ENCODE measurements at places on chromosomes 6 and 20. TPM values are rescaled to one million over a fixed set of nuclear protein-coding genes. Genes with fewer than 3 reads are reported as not detected.

DNA sequence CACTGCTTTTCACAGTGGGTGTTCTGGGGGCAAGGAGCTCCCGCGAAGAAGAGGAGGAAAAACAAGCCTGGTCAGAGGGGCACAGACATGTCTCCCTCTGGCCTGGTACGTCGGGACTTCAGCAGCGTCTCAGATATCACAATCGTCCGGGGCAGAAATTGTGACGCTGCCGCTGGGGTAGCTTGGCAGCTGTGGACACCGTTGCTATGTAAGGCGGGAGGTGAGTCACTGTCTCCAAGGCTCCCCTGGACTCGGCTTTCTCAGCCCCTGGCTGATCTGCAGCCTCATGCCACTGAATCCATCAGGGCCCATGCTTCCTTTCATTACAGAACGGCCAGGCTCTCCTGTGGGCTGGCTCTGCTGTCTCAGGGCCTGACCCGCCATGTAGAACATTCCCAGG is 98.7 kb downstream of the SULF2 start:
- peaks cover 22% of the 10 kb centered on the region for H3K4me1 ChIP-seq
- no peak overlapping the region for H3K4me3 ChIP-seq
- no peaks in the 10 kb centered on the region for H3K36me3 ChIP-seq
- peak; percentile 96 for DNase-seq
- peak overlapping the region; percentile 85 for H3K27ac ChIP-seq

DNA sequence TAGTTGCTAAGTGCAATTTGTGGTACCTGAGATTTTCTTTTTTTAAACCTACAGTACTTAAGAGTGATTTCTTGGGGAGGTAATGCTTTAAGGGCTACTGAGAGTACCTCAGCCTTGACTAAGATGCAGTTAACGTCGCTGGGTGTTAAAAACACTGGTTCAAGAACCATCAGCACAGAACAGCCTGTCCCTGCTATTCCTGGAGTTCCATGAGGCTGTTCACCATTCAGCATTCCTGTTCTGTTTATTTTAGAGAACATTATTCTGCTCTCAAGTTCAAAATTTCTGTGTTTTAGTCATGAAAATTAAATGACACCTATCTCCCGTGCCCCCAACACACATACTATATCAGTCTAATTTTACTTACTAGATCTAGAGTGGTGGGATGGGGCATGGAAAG is 1.7 kb upstream of the PRELID3B start:
- H3K36me3 ChIP-seq, result no peaks in the 10 kb centered on the region
- no peaks in the 10 kb centered on the region for H3K4me1 ChIP-seq
- no peak overlapping the region for H3K27ac ChIP-seq
- no peak overlapping the region for H3K4me3 ChIP-seq

- H3K27ac ChIP-seq, result peak overlapping the region; percentile 83
- no peaks in the 10 kb centered on the region for H3K27me3 ChIP-seq
Observed at GRCh38 chr6:13354331-13355042, 26.1 kb upstream of the TBC1D7 start.

The PPP1R3G gene
- 0.39 TPM for total RNA-seq

DNA sequence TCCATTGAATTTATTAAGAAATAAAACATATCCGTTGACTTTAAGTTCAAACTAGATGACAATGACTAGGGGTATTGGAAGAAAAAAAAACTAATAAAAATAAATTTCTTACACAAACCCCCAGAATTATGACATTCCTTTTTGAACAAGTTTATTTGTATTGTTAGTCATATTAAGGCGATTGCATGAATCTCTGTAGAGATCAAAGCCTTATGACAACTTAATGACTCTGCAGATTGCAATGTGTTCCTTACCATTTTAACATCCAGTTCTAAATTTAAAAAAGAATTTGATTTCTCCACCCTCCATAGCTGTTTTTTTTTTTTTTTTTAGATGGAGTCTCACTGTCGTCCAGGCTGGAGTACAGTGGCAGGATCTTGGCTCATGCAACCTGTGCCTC is 189.8 kb upstream of the CEP162 start:
- peak; percentile 50 for DNase-seq
- peaks cover 3% of the 10 kb centered on the region for H3K27me3 ChIP-seq
- no peaks in the 10 kb centered on the region for H3K36me3 ChIP-seq
- no peaks in the 10 kb centered on the region for H3K4me1 ChIP-seq
- H3K4me3 ChIP-seq, result no peak overlapping the region

DNA sequence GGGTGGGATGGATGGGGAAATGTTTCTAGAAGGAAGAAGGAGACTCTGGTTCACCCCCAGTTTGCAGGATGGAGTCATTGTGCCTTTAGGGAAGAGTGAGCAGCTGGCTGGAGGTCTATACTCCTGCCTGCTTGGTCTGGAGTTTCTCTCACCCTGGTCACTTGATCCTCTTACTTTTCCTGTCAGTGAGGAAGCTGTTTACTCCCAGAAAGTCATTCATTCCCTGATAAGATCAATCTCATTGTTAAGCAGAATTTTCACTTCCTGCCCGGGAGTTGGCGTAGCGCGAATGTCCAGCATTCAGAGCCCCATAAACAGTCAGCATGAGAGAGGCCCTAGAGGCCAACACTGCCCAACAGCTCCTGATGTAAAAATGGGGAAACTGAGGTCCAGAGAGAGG is 70.4 kb upstream of the SIRPA start:
- H3K36me3 ChIP-seq, result no peaks in the 10 kb centered on the region
- no peak overlapping the region for H3K27ac ChIP-seq
- DNase-seq, result no peak
- no peaks in the 10 kb centered on the region for H3K27me3 ChIP-seq
- H3K4me3 ChIP-seq, result no peak overlapping the region
- peaks cover 32% of the 10 kb centered on the region for H3K4me1 ChIP-seq

DNA sequence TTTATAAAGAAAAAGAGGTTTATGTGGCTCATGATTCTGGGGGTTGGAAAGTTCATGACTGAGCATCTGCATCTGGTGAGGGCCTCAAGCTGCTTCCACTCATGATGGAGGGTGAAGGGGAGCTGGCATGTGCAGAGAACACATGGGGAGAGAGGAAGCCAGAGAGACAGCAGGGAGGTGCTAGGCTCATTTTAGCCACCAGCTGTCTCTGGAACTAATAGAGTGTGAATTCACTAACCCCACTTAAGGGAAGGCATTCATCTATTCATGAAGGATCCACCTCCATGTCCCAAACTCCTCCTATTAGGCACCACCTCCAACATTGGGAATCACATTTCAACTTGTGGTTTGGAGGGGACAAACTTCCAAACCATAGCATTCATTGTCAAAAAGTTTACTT is 137.3 kb upstream of the PMEPA1 start:
- no peaks in the 10 kb centered on the region for H3K36me3 ChIP-seq
- peaks cover 4% of the 10 kb centered on the region for H3K4me1 ChIP-seq
- no peak overlapping the region for H3K4me3 ChIP-seq
- H3K27me3 ChIP-seq, result peaks cover 7% of the 10 kb centered on the region
- DNase-seq, result no peak
- no peak overlapping the region for H3K27ac ChIP-seq

GRCh38 chr6:20399518-20399917 is 2.2 kb upstream of the E2F3 start:
- DNase-seq, result no peak
- H3K27me3 ChIP-seq, result peaks cover 2% of the 10 kb centered on the region
- no peak overlapping the region for H3K4me3 ChIP-seq
- peaks cover 6% of the 10 kb centered on the region for H3K4me1 ChIP-seq
- H3K36me3 ChIP-seq, result no peaks in the 10 kb centered on the region
- H3K27ac ChIP-seq, result no peak overlapping the region

DNA sequence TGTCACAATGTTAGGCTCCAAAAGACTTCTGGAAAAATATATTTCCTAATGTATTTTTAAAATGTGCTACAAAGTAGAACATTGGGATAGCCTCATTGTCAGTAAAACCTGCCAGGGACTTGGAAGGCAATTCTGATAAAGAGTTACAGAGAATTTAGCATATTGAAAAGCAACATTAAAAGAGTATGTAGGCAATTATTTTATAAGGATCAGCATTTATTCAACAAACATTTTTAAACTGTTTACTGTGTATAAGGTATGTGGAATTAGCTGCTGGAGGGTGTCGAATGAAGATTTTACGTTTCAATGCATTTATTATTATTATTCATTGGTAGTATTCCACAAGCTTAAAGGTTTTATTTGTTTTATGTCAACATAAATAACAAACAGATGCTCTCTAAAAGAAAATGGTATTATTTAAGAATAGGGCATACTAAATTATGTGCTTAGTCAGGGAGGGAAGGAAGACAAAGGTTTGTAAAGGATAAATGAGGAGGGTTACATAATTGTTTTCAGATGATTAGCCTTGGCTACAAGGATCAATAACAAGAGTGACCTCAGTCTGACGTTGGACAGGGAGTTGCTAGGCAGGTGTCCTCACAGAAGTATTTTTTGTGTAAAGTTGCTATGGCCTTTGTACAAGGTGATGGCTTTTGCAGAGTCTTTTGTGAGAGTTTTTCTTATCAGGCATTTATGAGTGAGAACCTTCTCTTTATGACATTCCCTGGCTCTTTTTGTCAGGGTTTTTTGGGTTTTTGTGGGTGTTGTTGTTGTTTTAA is 313.4 kb upstream of the PLCB4 start:
- H3K27me3 ChIP-seq, result no peaks in the 10 kb centered on the region
- DNase-seq, result no peak
- H3K4me3 ChIP-seq, result no peak overlapping the region
- no peaks in the 10 kb centered on the region for H3K36me3 ChIP-seq

GRCh38 chr6:134814076-134814695 is 135.7 kb downstream of the ALDH8A1 start:
- H3K27ac ChIP-seq, result no peak overlapping the region
- no peaks in the 10 kb centered on the region for H3K36me3 ChIP-seq
- DNase-seq, result peak; percentile 43
- no peak overlapping the region for H3K4me3 ChIP-seq
- no peaks in the 10 kb centered on the region for H3K27me3 ChIP-seq

- no peaks in the 10 kb centered on the region for H3K4me1 ChIP-seq
- H3K27ac ChIP-seq, result no peak overlapping the region
- peak; percentile 18 for DNase-seq
Observed at GRCh38 chr6:140156131-140156530, 781.7 kb upstream of the CITED2 start.

GRCh38 chr6:146361128-146361924 is 182.3 kb upstream of the RAB32 start:
- peak; percentile 32 for DNase-seq
- no peaks in the 10 kb centered on the region for H3K36me3 ChIP-seq
- H3K4me3 ChIP-seq, result no peak overlapping the region
- H3K27ac ChIP-seq, result no peak overlapping the region

The EGFL8 gene
- 10.4 TPM for total RNA-seq

DNA sequence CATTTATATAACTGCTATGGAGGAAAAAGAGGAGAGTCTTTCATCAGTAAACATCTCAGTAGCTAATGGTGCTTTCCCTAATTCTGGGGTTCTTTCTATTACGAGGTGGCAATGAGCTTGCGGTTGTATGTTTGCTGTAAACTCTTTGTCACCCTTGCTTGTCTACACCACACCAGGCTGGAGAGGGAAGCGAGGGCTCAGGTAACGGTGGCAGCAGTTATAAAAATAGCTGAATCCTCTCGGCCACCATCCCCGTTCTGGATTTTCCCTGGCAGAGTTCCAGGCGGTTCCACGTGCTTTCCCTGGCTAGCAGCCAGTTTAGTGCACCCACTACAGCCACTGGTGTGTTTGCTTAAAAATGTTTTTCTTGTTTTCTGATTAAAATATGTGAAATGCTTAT is 39.0 kb downstream of the MAS1 start:
- DNase-seq, result no peak
- H3K27me3 ChIP-seq, result no peaks in the 10 kb centered on the region
- no peak overlapping the region for H3K27ac ChIP-seq
- H3K4me3 ChIP-seq, result no peak overlapping the region
- H3K36me3 ChIP-seq, result no peaks in the 10 kb centered on the region

GRCh38 chr6:106108129-106108528 is 22.0 kb downstream of the PRDM1 start:
- H3K4me1 ChIP-seq, result peaks cover 7% of the 10 kb centered on the region
- no peak overlapping the region for H3K4me3 ChIP-seq
- no peak overlapping the region for H3K27ac ChIP-seq
- H3K36me3 ChIP-seq, result peaks cover 3% of the 10 kb centered on the region

DNA sequence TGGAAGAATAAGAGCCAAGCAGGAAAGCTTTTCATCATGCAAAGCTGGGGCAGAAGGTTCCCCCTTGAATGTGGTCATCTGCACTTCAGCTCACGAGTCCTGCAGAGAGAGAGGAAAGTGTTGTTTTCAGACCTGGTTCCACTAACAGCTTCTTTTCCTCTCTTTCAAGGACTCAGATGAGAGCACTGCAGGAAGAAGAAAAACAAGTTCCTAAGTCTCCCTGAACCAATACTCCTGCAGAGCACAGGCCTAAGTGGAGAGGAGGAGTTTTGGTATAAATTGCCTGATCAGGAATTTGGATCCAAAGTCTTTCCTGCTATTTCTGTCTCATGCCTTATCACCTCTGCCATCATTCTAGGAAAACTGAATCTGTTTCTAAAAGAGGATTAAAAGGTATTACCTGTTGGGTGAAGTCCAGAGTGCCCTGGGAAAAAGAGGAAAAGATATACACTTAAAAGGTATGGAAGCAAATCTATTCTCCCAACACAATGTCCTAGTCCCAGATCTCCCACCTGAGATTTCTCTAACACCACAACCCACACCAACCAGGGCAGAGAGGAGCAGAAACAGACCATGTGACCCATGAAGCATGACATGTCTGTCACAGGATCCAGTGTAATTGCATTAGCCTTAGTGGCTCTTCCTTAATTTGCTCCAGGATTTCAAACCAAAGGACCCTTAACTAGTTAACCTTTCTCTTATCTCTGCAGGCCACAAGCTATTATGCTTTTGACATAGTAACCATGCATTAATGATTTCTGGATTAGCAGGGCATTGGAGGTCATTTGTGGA is 12.2 kb downstream of the HLA-DRB5 start:
- H3K4me3 ChIP-seq, result no peak overlapping the region
- H3K27me3 ChIP-seq, result no peaks in the 10 kb centered on the region
- H3K36me3 ChIP-seq, result no peaks in the 10 kb centered on the region
- no peaks in the 10 kb centered on the region for H3K4me1 ChIP-seq

The GPR31 gene
- total RNA-seq, result not detected

GRCh38 chr6:18427296-18427695 is 40.1 kb downstream of the RNF144B start:
- no peaks in the 10 kb centered on the region for H3K36me3 ChIP-seq
- H3K4me3 ChIP-seq, result no peak overlapping the region
- no peaks in the 10 kb centered on the region for H3K27me3 ChIP-seq

DNA sequence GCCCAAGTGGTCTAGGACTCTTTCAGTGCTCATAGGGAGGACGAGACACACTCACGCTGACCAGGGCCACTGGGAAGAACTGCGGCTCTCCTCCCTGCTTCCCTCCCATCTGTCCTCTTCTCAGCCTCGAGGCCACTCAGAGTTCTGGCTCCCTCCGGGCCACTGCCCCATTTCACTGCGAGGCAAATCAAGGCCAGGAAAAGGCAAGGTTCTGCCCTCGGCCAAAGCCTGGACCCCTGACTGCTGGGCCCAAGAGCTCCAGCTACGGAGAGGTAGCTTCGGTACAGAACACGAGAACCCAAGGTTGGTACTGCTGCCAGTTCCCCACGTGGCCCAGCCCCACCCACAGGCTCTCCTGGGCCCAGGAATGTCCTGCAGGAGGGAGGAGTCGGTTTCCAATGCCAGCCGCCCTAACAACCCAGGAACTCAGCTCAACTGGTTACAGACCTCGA is 14.7 kb downstream of the PI16 start:
- H3K4me3 ChIP-seq, result no peak overlapping the region
- DNase-seq, result no peak
- H3K27ac ChIP-seq, result no peak overlapping the region
- no peaks in the 10 kb centered on the region for H3K4me1 ChIP-seq
- H3K27me3 ChIP-seq, result no peaks in the 10 kb centered on the region

GRCh38 chr6:129146902-129147301 is 264.0 kb downstream of the LAMA2 start:
- H3K4me1 ChIP-seq, result no peaks in the 10 kb centered on the region
- no peaks in the 10 kb centered on the region for H3K27me3 ChIP-seq
- DNase-seq, result no peak
- H3K4me3 ChIP-seq, result no peak overlapping the region

The CCN6 gene
- not detected for total RNA-seq

The PTK7 gene
- total RNA-seq, result 728 TPM

Data from astrocyte (in vitro differentiated cells and primary cell).